Stimulated activated CD4-positive, alpha-beta T cell treated with anti-CD3 and anti-CD28 coated beads, TNF-alpha, amount 100 ng/mL, for 48 hours (primary cell): ENCODE measurements at places on chromosomes 3 and 15.

GRCh38 chr3:111472556-111472955 is 69.4 kb upstream of the CD96 start:
- no peak for DNase-seq

DNA sequence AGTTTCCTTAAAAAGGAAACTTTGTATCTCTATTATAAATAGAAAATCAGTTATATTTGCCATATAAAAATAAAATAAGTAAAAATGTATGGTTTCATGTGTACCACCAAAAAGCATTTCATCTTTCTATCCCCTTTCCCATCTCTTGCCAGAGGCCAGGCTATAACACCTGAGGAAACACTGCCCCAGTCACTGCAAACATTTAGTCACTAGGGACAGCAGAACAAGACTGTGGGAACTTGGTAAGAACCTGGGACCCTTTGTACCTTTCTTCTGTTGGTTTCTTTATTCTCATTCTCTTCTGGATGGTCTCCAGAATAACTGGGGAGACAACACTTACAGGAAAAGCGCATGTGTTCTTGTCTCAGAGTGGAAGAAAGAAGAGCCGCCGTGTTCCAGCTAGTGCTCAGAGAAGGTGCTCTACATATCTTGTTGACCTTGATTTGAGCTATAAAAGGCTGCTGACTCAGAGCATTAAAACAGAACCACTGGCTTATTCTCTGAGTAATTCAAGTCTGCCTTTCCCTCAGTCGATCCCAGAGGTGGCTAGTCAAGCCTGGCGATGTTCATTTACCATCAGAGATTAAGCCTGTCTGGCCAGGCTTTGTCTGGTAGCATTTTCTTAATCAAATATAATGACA is 361.6 kb downstream of the RBMS3 start:
- no peak for DNase-seq

DNA sequence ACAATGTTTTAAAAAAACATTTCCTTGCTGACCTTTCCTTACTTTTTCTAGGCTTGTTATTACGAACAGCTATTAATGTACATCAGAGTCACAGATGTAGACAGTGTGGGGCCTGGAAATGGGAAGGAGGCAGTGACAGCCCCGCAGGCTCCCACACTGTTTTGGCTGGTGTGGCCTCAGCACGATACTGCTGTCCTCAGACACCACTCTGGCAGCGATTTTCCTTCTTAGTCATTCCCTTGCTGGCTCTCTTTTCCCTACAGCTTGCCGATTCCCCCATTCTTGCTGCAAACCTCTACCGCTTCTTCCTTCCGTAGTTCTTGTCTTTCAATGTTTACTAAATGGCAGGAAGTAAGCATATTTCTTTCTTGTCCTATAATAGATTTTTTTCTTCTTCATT is 113.1 kb downstream of the ABI3BP start:
- DNase-seq: no peak

GRCh38 chr3:168322941-168323340 is 227.2 kb upstream of the GOLIM4 start:
- DNase-seq: no peak

DNA sequence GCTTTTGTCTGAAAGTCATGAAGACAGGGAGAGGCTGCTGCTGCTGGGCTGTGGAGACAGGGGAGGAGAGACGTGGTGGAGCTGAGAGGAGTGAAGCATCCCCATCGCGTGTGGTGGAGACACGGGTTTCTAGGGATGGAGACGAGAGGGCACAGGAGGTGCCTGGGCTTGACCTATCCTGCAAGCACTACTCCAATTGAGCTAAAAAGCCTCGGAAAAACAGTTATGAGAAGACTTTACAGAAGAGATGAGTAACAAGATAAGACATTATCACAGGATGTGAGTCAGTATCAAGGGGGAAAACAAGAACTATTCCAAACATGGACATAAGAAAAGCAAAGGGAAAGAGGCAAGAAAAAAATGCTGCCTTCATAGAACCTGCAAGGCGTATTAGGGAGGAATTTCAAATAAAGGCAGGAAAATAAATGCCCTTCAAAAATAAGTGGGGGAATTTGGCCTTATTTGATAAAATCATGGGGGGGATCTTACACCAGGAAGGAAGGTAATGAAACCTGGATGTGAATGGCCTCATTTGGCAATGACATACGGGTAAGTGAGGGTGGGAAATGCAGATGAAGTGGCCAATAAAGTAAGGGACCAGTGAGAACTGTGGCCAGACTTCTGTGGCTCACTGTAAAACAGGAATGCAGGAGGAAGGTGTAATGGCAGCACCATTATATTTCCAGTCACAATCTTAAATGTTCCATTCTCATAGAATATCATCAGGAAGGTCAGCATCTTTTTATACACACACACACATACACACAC is 97.9 kb downstream of the PLD1 start:
- no peak for DNase-seq

- DNase-seq: no peak
These were observed 8.6 kb upstream of the CHAC1 start for GRCh38 chr15:40944510-40945296.

GRCh38 chr15:81216422-81216821 is 19.7 kb downstream of the IL16 start:
- DNase-seq: no peak

DNA sequence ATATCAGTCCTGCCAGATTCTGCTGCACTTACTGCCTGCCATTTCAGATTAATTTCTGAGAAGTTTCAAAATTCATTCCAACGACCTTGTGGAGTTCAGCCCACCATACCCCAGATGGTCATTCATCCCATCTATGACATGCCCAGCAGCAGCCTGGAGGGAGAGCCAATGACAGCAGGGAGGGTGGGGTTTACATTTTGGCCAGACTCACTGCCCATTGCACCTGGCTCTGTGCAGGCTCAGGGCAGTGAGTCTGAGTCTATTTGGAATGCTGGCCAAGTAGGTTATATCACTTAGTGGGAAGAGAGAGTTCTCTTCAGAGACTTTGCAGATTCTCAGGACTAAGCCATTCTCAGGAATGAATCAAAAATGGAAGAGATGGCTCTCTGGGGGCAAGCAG is 21.5 kb downstream of the SRPRB start:
- no peak for DNase-seq

DNA sequence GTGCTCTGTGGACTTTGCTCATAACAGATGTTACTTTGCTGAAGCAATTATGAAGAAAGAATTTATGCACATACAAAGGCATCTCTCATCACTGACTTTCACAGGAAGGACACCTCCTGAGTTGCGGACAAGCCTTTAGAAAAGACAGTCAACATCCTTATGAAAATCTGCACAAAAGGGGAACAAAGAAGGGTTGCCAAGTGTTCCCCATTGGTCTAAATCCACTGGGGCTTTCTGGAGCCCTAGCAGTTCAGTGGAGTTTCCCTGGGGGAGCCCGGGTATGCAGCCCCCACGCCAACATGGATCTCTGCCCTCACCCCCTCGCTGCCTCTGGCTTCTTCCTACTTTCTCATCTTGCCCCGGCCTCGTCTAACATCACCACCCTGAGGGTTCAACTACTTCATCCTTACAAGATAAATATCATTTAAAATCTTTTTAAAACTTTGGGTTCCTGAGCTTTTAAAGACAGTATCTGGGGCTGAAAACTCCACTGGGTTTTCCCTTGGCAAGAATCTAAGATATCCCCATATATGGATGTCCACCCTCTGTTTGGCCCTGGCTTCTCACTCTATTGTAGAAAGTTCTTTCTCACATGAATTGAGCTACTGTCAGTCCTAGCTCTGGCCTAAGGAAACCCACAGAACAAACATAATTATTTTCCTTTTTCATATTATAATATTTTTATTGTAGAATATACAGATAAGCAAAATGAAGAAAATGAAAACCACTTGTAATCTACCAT is 207.9 kb upstream of the RGMA start:
- no peak for DNase-seq

- no peak for DNase-seq
These were observed 247.8 kb upstream of the PEX5L start for GRCh38 chr3:180284331-180285110.

DNA sequence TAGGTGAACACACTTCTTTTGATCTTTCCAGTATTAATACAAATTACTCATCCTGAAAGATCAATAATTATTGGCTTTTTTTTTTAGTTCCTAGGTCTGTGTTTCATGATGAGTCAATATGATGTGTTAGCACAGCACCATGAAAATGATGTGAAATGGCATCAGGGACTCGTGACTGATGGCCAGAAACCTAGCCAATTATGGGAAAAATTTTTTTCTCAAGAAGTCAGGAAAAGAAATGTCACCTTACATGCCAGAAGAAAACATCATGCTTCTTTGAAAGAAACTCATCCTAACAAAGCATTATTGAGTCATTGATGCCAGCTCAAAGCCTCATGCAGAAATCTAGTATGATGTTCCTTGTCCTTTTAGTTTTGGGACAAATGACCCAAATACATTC is 468.3 kb upstream of the CBLB start:
- no peak for DNase-seq

- DNase-seq: no peak
These were observed 15.5 kb downstream of the ZIC4 start for GRCh38 chr3:147390589-147391569.

DNA sequence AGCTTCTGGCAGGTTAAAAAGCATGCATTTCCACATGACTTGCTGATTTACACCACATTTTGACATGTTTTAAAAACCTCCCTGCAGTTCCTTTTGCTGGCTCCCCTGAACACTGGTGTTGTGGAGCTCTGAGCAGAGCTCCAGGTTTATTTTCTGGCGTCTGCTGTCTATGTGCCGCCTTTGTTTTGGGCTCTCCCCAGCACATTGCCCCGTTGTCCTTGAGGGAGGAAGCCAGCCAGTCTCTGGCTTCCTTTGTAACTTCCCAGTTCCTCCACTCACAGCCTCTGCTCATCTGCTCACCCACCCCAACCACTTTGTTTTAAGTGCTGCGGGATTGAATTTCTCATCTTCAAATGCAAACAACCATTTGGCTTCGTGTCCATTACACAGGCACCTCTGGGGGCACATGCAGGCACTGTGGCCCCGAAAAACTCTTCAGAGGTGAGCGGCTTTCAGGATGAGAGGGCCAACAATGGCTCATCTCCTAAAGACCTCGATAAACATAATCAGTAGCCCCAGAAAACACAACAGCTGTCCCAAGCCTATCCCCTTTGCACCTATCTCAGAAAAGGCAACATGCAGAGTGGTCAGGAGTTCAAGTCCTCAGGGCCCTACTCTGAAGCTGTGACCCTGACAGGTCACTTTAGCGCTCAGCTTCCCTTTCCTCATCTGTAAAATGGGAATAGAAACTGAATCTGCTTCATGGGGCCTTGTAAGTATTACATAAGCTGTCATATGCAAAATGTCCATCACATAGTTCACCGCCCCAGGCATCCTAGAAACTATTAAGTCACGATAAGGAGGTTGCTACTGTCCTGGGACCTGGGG is 1.3 kb upstream of the MEF2A start:
- DNase-seq: no peak

DNA sequence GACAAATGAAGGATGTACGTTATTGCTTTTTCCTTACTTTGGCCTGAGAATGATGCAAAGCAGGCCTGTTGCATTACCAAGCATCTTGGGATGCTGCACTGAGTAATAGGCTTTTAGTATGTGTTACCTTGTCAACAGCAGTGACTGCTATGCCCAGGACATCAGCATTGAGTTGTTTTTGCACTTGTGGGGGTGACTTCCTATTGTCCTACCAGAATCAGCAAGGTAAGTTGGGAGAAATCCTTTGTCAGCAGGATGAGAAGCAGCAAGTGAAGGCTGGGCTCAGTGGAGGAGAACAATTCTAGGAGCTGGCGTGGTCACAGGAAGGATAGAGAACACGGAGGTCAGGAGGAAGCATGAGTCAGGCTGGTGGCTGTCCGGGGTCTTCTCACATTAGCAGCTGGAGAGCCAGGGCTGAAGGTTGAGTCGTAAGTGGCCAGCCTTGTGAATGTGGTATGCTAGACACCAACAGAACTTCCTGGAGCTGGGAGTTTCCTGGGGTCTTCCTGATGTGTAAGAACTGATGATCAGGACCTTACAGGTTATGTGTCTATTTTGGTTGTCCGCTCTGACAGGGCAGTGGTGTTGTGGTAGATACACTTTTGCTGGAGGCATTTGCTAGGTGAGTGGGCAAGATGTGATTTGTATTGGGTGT is 142.7 kb downstream of the FNDC3B start:
- no peak for DNase-seq

GRCh38 chr3:71238355-71238757 is 345.2 kb downstream of the FOXP1 start:
- no peak for DNase-seq

DNA sequence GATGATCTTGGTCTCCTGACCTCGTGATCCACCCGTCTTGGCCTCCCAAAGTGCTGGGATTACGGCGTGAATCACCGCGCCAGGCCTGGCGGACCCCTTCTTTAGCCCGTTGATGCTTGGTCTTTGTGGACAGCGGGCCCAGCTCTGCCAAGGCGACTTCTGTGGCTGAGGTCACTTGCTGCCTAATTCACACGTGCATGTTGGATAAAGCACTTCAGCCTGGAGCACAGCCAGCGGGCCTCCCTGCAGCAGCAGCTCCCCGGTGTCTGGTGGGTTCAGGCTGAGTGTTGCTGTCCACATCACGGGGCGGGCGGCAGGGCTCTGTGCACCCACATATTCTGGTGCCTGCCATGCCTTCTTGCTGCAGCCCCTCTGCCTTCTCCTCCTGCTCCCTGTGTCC is 88.4 kb downstream of the DGKG start:
- DNase-seq: no peak
